ENCODE measurements at places on chromosomes 16 and 17.

GRCh38 chr16:71933913-71934695 lies 38.8 kb downstream of the IST1 start:
- no peak for DNase-seq

DNA sequence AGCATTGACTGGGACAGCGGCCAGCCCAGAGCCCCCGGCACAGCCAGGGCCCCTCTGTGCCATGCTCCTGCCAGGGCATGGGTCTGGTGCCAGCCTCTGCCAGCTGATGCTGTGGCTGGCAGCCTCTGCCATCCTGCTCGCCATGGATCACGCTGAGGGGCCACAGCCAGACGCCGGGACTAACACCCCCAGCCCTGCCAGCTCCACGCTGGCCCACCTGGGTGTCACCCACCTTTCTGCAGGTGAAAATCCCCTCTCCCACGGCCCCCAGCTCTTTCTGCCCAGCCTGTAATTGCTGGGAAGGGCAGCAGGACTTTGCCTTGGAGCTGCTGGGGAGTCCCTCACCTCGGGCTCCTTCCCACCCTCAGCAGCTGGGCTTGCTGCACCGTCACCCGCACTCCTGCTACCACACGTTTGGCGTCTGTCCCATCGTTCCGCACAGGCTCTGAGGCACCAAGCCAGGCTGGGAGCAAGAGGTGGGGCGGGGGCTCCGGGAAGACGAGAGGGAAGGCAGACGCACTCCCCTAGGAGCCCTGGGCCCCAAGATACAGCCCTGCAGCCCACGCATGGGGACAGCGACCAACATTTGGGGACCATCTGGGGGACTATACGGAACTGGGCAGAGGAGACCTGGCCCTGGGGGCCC lies 42.0 kb upstream of the ACSF3 start:
- DNase-seq, result no peak

- DNase-seq, result no peak
Observed at GRCh38 chr17:82021107-82021899, 1.4 kb downstream of the CENPX start.

DNA sequence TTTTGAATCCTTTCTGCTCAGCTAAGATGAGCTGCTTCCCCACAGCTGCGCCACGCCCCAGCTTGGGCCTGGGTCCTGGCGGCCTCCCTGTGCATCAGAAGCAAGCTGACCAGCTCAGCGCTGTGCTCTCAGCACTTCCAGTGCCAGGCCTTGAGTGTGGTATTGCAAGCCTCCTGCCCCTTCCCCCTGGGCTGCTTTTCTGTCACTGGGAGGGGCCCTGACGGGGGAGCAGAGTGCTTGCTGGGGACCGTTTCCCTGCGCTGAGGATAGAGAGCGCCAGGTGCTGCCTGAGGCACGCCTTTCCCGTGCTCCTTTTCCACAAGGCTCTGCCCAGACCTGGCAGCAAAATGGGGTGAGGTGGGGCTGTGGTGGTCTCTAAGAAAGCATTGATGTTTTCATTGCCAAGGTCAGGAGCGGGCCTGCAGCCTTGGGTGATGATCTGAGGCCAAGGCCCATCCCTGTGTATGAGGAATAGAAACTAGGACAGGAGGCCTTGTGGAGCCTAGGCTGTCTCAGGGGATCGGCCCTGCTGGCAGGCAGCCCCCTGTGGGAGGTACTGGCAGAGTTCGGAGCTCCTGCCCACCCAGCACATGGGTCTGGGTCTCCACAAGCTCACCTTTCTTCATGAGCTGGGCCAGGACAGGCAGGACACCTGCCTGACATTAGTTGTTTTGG lies 29.7 kb downstream of the POLR3E start:
- no peak for DNase-seq

GRCh38 chr17:54882371-54882770 lies 18.3 kb upstream of the TOM1L1 start:
- DNase-seq, result no peak

- DNase-seq, result no peak
Observed at GRCh38 chr16:11034481-11034931, 90.1 kb downstream of the CLEC16A start.

DNA sequence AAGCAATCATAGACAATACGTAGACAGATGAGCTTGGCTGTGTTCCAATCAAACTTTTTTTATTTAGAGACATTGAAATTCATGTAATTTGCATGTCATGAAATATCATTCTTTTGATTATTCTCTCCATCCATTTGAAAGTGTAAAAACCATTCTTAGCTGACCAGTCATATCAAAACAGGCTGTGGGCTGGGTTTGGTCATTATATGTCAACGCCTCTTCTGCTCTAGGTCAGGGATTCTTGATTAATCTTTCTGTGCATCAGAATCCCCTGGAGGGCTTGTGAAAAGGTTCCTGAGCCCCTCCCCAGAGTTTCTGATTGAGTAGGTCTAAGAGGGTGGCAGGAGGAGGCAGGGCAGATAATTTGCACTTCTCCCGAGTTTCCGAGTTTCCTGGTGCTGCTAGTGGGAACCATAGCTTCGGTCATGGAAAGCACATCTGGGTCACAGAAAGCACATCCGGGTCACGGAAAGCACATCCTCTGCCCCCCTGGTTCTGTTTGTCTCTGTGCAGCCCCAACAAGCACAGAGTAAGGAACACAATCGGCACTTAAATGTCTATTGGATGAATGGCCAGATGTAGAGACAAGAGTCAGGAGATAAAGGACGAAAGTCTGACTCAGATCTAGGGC lies 16.4 kb downstream of the PIMREG start:
- no peak for DNase-seq

- DNase-seq, result no peak
Observed at GRCh38 chr17:40500709-40501108, 714 bp downstream of the TNS4 start.

DNA sequence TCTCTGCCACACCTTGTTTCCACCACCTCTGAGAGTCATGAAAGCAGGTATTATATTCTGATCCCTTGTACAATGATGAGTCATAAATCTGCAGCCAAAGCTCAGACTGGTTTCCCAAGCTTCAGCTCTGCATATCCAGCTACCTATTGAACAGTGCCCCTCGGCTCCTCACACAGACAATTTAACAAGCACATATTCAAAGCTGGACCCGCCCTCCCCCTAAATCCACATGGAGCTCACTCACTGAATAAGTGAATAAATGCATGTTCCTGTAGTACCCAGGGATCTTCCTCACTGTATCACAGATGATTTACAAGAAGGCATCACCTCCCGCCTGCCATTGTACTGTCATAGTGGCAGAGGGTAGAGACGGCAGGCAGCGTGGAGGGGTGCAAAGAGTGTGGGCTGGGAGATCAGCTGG lies 516.4 kb downstream of the GRIN2A start:
- DNase-seq, result no peak

DNA sequence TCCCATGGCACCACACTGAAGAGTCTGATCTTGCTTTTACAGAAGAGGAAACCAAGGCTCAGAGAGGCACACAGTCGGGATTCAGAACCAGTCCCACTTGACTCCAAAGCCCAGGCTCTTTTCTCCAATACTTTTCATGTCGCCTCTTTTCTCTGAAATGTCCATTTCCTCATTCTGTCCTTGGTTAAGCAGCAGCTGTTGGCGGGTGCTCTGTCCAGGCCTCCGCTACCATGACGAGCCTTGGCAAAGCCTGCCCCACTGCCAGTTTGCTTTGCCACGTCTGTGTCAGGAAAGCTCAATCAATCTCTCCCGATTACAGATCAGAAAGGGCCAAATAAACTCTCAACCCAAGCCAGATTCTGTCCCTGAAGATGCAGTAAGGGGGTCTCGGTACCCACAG lies 9.1 kb upstream of the CEP295NL start:
- no peak for DNase-seq

DNA sequence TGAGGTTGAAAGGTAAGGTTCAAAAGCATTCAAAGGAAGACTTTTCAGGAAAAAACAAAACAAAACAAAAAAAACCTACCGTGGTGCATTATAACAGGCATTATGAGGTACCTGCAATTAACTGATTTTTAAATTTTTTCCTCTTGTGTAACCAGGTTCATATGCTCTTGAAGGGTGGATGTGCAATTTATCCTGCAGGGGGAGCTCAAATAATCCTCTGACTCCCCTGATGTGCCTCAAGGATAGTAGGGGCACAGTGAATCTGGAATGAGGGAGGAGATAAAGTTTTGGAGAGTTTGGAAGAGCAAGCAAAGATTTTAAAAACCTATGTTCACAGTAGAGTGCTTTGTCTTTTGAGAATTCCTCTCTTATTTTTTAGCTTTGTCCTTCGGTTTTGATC lies 1349.4 kb downstream of the CDH8 start:
- DNase-seq, result no peak

DNA sequence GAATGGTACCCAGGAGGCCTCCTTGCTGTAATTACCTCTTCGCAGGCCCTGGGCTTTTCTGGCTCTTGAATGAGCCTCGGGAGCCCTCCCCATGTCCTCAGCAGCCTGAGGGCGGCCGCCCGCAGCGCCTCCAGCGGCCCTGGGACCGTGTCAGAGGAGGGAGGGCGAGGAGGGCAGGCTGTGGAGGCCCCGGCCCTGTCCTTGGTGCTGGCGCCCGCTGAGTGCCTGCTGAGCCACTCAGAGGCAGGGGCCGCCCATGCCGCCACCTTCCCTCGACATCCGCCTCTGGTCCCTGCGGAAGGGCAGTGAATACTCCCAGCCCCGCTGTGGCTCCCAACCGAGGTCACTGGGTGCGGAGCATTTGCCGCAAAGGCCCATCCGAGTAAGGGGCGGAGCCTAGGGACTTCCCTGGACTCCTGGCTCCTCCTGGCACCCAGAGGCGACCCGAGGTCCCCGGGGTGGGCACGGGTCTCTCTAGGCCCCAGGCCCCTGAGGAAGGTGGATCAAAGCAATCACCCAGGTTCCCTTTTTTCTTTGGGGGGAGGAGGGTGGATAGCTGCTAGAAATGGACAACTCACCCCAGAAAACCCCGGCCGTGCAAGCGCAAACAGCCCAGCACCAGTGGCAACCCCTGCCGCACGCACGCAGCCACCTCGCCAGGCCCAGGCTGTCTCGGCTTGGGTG lies 2.8 kb downstream of the RBFOX3 start:
- no peak for DNase-seq

GRCh38 chr16:8583732-8584131 lies 6.6 kb downstream of the TMEM114 start:
- DNase-seq, result no peak

DNA sequence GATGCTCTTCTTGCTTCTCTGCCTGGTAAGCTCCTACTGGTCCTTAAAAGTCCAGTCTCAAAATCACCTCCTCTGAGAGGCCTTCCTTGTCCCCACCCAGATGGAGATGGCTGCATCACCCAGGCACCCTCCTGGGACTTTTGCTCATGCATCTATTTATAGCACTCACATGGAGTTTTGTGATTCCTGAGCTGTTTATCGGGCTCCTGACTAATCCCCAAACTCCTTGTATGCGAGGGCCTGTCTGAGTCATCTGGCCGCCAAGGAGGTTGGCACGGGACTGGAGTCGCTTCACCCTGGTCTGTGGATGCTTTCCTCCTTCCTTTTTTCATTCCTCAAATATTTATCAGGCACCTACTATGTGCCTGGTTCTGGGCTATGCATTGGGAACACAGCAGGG lies 2.3 kb upstream of the MAP2K3 start:
- DNase-seq, result no peak

GRCh38 chr16:20099375-20099774 lies 25.7 kb upstream of the GPR139 start:
- DNase-seq, result no peak

DNA sequence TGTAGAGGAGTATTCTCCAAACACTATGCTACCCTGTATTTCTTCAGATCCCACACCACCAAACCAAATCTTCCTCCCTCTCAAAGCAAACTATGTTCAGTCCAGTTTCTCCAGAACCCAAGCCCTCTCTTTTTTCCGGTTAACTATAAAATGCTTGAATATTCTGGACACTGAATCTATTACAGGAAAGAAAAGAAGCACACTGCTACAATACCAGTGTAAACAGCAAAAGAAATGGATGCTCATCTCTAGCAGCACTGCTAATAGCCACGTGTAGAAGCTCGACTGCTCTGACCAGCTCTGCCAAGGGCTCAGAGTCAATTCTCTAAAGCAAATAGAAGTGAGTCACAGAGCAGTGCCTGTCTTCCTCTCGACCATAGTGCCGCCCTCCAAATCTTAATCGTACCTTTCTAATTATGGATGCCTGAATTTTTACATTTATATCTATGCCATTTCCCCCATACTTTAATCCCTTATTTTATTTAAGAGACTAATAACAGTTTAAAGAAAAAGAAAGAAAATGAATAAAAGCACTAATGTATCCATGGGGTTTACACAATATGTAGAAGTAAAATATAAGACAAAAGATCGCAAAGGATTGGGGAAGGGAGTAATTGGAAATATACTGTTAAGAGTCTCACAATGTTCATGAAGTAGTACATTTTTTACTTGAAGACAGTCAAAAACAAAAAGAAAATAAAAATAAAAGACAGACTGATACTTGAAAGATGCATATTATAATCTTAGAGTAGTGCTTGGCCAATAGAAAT lies 154.5 kb downstream of the PARN start:
- no peak for DNase-seq

- DNase-seq, result no peak
Observed at GRCh38 chr17:36524428-36524876, 10.2 kb downstream of the MYO19 start.

DNA sequence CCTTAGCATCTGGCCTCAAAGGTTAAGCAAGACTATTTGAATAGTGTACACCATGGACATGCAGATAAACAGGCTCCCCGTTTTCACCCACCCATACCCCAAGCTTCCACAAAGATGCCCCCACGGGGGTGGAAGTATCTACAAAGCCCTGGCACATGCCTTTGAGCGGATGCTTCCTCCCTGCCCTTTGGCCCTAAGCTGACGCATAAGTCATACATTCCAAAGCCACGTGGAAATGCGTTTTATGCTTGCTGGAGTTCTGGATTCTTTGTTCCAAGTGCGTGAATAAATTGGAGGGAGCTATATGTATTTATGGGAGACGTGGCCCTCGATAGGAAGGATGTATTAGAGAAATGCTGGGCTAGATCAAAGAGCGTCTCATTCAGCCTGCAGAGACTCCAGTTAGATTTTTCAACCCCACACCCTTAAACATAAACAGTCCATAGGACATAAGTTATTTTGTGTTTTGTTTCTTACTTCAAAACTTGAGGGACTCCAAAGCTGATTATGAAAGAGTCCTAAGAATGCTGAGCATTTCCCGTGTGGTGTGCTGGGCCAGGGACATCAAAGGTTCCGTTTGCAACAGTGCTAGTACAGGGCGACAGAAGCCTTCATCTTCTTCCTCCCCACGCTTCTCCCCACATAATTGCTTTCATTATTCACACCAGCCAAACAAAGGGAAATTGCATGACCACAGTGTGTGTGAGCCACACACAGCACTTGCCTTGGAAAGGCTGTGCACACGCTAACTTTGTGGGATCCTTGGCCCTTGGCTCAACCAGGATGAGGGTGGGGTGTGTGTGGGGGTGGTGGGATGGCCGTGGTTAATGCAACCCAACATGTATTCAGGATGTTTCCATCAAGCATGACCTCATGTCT lies 73.6 kb downstream of the WIPI1 start:
- DNase-seq, result no peak

GRCh38 chr17:8421571-8421970 lies 14.1 kb upstream of the NDEL1 start:
- no peak for DNase-seq

All from stimulated activated CD4-positive, alpha-beta T cell treated with anti-CD3 and anti-CD28 coated beads, Interleukin-4, amount 100 ng/mL, for 48 hours (primary cell).